ENCODE measurements at places on chromosomes 16 and 17.

- DNase-seq: no peak
These were observed 7.0 kb upstream of the TMIGD1 start for GRCh38 chr17:30340801-30341356.

DNA sequence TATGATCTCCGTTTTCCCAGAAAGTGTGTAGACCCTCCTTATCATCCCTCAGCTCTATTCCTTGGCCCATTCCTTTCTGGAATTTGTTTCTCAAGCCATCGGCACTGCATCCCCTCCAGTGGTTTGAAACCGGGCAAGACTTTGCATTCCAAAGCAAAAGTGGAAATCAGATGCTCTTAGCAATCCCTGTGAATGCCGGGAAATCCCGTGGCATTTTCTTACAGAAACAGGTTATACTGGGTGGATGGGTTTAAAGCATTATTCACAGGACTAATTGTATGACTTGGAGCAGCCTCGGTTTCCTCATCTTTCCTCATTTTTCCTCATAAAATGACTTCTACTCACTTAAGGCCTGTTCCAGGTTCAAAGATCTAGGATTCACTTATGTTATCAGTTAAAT, 52.0 kb downstream of the MAP2K6 start:
- DNase-seq: no peak

DNA sequence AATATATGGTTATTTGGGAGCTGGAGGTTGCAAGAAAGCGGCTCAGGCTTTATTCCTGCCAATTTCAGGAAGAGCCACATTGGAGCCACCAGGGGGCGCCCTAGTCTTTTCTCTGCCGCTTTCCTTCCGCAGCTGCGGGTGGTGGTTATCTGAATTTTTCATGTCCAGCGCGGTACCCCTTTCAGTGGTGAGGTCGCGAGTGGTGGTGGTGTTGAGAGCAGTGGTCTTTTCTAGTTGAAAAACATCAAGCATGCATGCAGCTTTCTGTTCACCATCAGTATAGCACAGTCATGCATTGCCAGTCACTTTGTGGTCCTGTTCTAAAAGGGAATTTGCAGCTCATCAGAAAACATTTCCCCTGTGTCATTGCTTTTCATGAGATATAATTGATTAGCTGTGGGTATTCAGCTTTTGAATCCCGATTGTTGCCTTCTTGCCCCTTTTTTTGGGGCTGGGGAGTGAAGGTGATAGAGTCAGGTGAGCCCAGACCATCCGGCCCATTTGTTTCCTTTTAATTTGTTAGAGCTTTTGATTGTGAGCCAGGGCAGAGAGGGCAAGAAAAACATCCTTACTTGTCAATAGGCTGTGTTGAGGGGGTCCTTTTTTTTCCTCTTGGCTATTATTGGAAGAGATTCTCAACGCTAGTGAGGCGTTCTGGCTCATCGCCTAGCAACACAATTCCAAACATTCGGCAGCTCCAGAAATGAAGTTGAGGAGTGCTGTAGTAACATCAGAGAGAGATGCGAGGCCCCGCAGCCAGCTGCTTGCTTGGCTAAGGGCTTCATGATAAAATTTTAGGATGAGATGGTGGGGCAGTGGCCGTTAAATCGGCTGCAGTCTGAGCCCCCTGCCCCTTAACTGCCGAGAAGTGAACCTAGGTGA, 119.0 kb downstream of the SNX29 start:
- DNase-seq: peak; percentile 87

GRCh38 chr16:69699915-69700314, 26.4 kb downstream of the NQO1 start:
- DNase-seq: no peak

- no peak for DNase-seq
These were observed 123.2 kb upstream of the NLRP1 start for GRCh38 chr17:5707482-5707881.

- DNase-seq: no peak
These were observed 9.0 kb downstream of the CUEDC1 start for GRCh38 chr17:57945996-57946797.

All from mesenteric fat pad (tissue), 1 donor.